H7 (cell line): ENCODE measurements at places on chromosomes 7 and 10. TPM values are rescaled to one million over a fixed set of nuclear protein-coding genes. Genes with fewer than 3 reads are reported as not detected.

- DNase-seq: peak; percentile 61
Measured at GRCh38 chr7:6228361-6229229, 43.8 kb downstream of the CYTH3 start.

DNA sequence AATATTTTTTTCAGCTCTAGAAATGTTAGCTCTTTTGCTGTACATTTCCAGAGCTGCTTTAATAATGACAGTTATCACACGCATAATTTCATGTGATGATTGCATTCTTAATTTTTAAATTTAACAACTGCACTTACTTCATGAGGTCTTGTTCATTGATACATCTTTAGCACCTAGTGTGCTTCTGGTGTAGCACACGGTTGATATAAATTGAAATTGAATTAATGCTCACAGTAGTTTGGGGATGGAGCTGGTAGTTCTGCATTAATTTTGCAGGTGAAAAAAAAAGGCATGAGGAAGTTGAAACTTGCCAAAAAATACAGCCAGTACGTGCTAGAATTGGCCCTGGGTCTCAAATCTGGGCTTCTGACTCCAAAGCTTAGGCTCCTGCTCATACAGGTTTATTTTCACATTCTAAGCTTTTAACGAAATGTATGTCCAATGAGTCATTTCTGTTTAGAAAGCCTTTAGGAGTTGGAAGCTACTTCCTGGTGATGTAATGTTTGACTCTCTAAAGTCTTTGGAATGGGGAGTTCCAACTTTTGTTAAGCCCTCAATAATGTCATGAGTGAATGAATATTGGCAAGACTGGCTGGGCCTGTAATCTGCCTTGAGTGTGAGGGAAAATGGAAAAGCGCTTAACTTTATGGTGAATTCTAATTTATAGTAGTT lies 62.5 kb downstream of the DAGLB start:
- no peak for DNase-seq

The CLRN3 gene
- total RNA-seq: not detected in 2 replicates

The MOGAT3 gene
- 0.52 and 1.00 TPM in 2 replicates for total RNA-seq

GRCh38 chr10:24982319-24983112 lies 30.1 kb upstream of the PRTFDC1 start:
- DNase-seq: no peak

DNA sequence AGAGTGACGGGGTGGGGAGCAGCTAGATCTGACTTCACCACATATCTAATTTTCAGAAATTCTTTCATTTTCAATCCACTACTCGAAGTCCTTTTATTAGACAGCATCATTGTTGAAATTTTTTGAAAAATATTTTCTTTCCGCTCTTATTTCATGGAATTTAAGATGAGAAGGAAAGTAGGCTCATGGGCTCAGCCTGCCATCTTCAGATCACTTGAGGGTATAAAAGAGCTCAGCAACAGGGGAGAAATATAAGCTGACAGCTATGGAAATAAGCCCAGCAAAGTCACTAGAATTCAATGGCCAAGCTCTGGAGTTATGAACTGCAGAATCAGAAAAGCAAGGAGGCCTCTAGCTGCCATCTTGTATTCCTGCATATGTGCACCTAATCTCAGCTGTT lies 389.1 kb downstream of the XPNPEP1 start:
- DNase-seq: no peak

The TUBAL3 gene
- 0.11 TPM in 1 of 2 replicates, not detected in the other for total RNA-seq

The OPN4 gene
- total RNA-seq: not detected in 2 replicates

The ZNF716 gene
- total RNA-seq: not detected in 2 replicates

GRCh38 chr7:157690833-157691585 lies 354.2 kb downstream of the DNAJB6 start:
- peak; percentile 97 for DNase-seq

The TMEM225B gene
- 0.48 and 0.52 TPM in 2 replicates for total RNA-seq

GRCh38 chr7:143145-143751 lies 49.1 kb upstream of the FAM20C start:
- DNase-seq: peak; percentile 46

GRCh38 chr10:107611115-107611514 lies 446.6 kb upstream of the SORCS1 start:
- no peak for DNase-seq

The PON3 gene
- total RNA-seq: not detected in 2 replicates

- no peak for DNase-seq
Measured at GRCh38 chr7:22049766-22050500, 104.2 kb upstream of the CDCA7L start.

The RAB19 gene
- 2.3 and 3.8 TPM in 2 replicates for total RNA-seq

- DNase-seq: peak; percentile 72
Measured at GRCh38 chr10:92692080-92692671, 2.4 kb downstream of the HHEX start.

- DNase-seq: peak; percentile 17
Measured at GRCh38 chr10:6171881-6172695, 30.6 kb upstream of the PFKFB3 start.

GRCh38 chr7:157932498-157933218 lies 595.9 kb downstream of the DNAJB6 start:
- no peak for DNase-seq

DNA sequence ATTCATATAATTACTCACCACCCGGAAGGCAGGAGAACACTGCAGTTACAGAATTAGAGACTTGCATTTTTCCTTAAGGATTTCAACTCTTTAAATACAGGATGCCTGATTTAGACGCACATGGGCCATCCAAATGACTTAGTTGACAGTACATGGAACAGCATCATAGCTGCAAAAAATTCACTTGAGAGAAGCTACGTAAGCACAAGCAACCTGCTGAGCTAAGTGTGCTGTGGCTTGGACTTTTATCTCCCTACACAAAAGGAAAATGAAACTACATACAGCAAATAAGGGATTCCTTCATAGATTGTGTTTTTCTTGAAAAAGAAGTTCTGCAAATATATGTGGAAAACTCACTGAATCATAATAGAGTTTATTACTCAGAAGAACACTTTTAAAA lies 152.6 kb downstream of the POU6F2 start:
- no peak for DNase-seq

DNA sequence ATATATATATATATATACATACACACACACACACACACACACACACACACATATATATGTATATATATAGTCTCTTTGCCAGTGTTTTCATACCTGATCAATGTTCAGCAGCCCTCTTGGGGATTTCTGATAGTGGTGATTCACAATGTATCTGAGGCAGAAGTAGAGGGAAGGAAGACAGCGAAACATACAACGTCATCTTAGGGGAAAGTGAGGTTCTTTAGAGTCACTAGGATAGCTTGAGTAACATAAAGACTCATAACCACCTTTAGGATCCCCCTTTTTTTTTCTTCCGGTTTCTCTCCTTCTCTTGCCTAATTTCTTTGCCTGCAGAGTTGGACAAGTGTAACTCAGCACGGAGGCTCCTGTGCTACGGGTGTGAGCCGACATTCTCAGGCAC lies 56.6 kb downstream of the PODXL start:
- no peak for DNase-seq

- peak; percentile 96 for DNase-seq
Measured at GRCh38 chr7:99393355-99394187, 14.8 kb downstream of the PDAP1 start.

- DNase-seq: no peak
Measured at GRCh38 chr7:117848941-117849340, 24.3 kb downstream of the CTTNBP2 start.
